Stimulated activated CD8-positive, alpha-beta memory T cell treated with anti-CD3 and anti-CD28 coated beads, Interleukin-7, amount 100 ng/mL, for 4 hours (primary cell): ENCODE measurements at places on chromosomes 13 and 19.

DNA sequence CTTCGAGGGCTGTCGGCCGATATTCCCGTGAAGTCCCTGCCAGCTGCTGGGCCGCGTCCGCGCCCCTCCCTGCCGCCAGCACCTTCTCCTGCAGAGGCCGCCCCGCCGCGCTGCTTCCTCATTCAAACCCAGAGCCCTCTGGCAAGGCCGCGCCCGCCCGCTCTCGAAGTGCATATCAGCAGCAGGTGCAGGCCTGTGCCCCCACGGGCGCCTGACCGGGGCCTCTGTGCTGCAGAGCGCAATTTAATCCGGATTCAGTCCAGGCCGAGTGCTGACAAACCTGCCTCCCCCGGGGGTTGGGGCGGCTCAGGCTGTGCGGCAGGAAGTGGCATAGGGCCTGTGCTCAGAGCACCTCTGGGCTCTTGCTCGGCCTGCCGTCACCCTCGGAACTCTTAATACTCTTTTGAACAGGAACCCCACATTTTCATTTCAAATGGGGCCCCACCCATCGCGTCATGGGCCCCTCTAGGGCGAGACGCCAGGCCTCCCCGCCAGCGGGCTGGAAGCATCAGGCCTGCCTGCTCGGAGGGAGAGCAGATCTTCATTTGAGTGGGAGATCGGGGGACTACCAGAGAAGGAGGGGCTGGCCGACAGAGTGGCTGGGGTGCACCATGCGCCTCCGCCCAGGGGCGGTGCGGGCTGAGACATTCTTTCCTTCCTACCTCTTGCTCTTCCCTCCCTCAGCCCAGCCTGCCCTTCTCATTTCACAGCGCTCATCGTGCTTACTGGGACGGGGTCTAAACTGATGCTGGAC is 125.7 kb downstream of the TNFRSF19 start:
- peak; percentile 51 for DNase-seq

DNA sequence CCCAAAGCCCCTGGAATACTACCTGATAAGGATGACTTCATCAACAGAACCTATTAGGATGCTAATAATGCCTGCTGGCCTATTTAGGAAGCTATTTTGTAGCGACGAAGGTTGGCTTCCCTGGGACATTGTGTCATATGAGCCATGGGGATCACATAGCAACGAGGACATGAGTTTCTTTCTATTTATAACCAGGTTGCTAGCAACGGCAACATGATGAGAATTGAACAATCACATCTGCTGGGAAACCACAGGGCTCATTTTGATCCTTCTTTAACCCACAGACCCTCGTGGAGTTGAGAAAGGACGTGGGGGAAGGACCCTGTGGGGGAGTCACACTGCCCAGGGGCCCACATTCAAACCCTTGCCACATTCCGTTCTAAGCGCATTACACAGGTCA is 172.2 kb downstream of the COL4A1 start:
- no peak for DNase-seq

DNA sequence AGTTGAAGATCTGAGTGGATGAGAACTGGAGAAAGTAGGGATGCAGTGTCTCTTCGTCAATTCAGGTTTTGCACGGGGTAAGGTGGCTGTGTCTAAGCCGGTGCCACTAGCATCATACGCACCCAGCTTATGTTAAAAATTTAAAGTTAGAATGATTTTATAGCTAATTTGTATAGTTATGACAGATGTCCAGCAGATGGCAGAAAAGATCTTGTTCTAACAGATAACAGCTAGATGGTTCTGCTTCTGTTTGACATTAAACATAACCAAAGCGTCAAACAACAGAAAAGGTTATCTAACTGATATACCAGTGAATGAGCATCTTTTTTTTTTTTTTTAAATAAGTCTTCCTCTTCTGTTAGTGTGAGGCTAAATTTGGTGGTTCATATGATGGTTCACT is 18.8 kb upstream of the EDDM13 start:
- DNase-seq, result no peak

DNA sequence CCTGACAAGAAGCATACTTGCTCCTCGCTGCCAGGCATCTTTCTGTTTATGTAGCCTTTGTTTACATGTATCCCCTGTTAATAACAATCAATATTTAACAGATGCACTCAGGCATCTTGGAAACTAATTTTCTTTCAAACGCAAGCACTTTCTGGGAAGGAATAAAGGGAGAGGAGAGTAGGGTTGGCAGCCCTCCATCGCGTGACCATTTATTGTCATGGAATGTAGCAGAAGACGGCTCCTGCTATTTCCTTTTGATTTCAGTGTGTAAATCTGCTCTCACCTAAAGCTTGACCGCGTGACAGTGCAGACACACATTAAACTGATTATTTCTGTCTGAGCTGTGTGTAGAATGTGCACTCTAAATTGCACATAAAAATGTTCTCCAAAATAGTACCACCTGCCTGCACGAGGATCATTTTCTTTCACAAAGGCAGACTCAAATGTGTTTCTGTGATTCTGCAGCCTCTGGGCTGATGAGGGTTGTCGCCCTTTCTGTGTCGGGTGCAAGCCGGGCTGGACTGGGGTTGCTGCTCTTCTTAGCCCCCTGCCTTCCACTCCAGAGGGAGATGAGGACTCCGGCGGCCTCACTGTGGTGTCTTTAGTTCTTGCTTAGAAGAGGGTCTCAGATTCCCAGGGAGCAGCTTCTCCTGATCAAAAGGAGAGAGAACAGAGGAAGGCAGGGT is 223.5 kb upstream of the MAB21L1 start:
- no peak for DNase-seq

DNA sequence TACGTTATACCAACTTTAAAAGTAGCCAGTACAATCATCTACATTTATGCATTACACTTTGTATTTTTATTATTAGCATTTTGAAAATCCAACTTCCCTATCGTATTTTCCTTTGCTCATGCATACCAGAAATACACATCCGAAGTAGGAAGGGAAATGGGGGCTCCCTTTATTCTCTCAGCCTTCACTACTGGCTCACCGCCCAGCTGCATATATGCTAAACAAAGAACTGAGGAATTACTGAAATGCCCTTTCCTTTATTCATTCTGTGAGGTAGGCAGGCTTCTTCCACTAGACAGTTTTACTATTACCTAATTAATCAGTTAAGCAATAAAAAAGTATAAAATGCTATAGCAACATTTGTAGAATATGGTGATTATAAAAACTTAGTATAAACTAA is 291.6 kb downstream of the KLF12 start:
- DNase-seq, result no peak

DNA sequence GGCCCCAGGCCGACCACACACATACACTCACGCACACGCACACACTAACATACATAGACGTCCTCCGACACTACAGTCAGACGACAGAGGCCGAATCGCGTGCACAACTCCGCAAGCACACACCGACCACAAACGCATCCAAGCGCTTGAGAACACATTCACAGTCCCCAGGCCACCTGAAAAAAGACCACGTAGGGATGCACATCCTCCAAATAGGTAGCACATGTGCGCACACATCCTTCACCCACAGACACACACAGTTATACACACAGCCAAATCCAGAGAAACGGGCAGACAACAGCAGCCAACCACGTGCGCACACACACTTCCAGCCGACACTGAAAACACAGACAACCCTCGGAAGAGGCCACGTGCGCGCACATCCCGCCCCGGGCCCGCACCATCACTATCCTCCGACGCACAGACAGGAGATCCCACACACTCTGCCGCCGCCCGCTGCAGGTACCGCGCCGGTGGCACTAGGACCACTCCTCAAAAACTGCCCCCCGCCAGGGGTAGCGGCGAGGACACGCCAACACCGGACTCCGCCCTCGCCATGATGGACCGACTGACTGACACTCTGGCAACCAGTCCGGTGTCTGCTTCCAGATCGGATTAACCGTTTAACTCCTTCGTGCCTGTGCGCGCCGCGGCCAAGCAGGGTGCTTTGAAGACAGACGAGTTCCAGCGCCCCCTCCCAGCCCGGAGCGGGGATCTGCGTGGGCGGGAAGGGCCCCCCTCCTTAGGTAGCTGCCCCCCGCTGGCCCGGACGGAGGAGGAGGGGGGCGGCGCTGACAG is 493 bp upstream of the PDE4A start:
- no peak for DNase-seq

GRCh38 chr13:37686501-37686900 is 87.9 kb upstream of the POSTN start:
- no peak for DNase-seq
